Smooth muscle cell of the pulmonary artery (primary cell): ENCODE measurements at places on chromosomes 2 and 18. TPM values are rescaled to one million over a fixed set of nuclear protein-coding genes. Genes with fewer than 3 reads are reported as not detected.

The ADRA2B gene
- total RNA-seq, result 0.33 and 14.9 TPM in 2 replicates

The INPP4A gene
- total RNA-seq, result 36.6 and 54.9 TPM in 2 replicates

The POTEC gene
- under 0.01 TPM in 2 replicates for total RNA-seq

The NAPG gene
- total RNA-seq, result 32.4 and 42.5 TPM in 2 replicates

The KYNU gene
- total RNA-seq, result 0.20 and 1.0 TPM in 2 replicates
